GM18507 (cell line): ENCODE measurements at places on chromosomes 2 and 18.

- no peak for DNase-seq
Measured at GRCh38 chr18:26083099-26083498, 7.3 kb downstream of the SS18 start.

GRCh38 chr2:95346738-95347671 lies 49.9 kb downstream of the KCNIP3 start:
- no peak for DNase-seq

DNA sequence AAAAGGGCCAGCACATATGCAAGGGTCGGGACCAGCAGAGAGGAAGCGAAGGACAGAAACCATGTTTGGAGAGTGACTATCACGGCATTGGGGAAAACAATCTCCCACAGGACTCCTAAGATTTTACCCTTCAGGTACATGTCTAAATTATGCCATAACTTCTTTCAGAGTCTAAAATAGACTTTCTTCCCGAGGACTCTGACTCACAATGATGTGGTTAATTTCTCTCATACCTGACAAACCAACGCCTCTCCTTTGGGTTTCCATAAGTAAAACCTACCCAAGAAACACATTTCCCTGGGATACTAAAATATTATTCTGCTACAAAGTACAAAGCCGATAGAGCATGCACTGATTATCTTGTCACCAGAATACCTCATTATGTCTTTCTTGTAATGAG lies 127.8 kb upstream of the NETO1 start:
- no peak for DNase-seq

- DNase-seq, result no peak
Measured at GRCh38 chr2:236318401-236318800, 54.2 kb upstream of the ASB18 start.

GRCh38 chr2:48043746-48044145 lies 137.4 kb upstream of the FBXO11 start:
- DNase-seq, result no peak

GRCh38 chr2:175170659-175171304 lies 2.8 kb upstream of the ATF2 start:
- no peak for DNase-seq

- no peak for DNase-seq
Measured at GRCh38 chr2:24262421-24262970, 87.6 kb downstream of the FAM228A start.

GRCh38 chr2:207405150-207405549 lies 124.6 kb upstream of the CREB1 start:
- DNase-seq, result no peak

DNA sequence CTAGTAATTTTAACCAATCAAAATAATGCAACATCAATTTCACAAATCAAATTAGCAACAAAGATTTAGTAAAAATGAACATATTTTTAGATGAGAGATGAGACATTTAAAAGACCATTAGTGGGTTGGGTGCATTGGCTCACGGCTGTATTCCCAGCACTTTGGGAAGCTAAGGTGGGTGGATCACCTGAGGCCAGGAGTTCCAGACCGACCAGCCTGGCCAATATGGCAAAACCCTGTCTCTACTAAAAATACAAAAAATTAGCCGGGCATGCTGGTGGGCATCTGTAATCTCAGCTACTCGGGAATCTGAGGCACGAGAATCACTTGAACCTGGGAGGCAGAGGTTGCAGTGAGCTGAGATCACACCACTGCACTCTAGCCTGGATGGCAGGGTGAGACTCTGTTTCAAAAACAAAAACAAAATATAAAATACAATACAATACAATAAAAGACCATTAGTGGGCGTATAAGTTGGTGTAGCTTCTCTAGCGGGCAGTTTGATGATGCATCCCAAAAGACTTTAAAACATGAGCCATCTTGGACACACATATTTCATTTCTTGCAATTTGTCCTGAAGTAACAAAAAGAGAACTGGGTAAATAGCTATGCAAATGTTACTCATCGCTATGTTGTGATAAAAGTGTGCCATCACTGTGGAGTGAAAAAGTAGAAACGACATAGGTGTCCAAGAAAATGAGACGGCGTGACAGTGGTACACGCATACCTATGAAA lies 101.8 kb downstream of the COL6A3 start:
- no peak for DNase-seq

GRCh38 chr18:36650906-36651305 lies 177.9 kb downstream of the TPGS2 start:
- no peak for DNase-seq

- DNase-seq, result no peak
Measured at GRCh38 chr2:71455011-71455740, 1.8 kb downstream of the DYSF start.

DNA sequence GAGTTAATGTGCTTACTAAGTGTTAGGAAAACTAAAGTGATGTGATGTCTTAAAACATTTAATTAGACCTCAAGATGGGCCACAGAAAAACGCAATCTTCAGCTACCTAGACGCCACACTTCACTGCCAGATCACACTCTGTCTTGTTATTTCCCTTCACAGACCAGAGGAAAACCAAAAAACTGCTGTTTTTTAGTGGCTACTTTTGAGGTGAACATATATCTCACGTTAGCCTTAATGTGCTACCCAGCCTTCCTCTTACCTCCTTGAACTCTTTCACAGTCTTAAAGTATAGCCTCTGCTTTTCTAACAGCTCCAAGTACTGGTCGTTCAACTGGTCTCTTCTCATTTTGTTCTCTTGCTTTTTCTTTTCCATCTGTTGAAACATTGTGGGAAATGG lies 83.1 kb downstream of the CCDC93 start:
- DNase-seq, result no peak

DNA sequence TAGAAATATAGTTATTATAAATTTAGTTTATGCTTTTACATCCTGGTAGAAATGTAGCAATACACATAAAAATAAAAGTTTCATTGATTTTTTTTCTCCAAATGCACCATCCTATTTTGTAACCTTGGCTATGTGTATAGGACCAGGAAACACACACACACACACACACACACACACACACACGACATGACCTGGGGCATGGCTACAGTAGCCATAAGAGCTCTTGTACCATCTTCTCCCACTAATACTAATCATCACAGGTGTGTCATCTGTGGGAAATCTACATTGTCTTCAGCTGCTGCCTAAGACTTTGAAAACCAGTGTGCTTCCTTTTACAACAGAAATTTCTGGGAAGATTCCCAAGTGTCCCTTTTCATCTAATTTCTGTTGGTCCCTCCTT lies 144.3 kb downstream of the MCFD2 start:
- no peak for DNase-seq

GRCh38 chr18:57029761-57030160 lies 117.1 kb upstream of the BOD1L2 start:
- DNase-seq, result no peak

- DNase-seq, result no peak
Measured at GRCh38 chr2:38524580-38524979, 78.1 kb downstream of the HNRNPLL start.

- DNase-seq, result no peak
Measured at GRCh38 chr2:219297766-219298456, 11.3 kb downstream of the PTPRN start.

- no peak for DNase-seq
Measured at GRCh38 chr2:158381978-158382377, 74.6 kb downstream of the CCDC148 start.

DNA sequence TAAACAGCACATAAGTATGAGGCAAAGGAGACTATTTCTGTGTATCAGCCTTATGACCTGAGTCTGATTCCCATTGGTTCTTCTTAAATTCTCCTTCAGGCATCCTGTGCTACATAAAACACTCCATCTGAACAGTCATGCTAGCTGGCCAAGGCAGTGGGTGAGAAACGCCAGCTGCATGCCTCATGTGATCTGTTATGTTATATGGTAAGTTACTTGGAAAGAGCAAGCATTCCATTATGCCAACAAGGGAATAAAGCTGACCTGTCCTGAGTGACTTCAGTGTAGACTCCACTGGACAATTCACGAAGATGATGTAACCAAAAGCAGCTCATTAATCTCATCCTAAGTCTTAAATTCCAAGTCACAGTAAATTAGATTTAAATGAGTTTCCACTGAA lies 216.5 kb upstream of the FN1 start:
- DNase-seq, result no peak

DNA sequence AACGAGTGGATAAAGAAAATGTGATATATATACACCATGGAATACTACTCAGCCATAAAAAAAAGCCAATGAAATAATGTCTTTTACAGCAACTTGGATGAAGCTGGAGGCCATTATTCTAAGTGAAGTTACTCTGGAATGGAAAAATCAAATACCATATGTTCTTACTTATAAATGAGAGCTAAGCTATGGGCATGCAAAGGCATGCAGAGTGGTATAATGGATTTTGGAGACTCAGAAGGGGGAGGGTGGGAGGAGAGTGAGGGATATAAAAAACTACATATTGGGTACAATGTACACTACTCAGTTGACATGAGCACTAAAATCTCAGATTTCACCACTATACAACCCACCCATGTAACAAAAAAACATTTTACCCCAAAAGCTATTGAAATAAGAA lies 1.7 kb upstream of the MSGN1 start:
- DNase-seq, result no peak

DNA sequence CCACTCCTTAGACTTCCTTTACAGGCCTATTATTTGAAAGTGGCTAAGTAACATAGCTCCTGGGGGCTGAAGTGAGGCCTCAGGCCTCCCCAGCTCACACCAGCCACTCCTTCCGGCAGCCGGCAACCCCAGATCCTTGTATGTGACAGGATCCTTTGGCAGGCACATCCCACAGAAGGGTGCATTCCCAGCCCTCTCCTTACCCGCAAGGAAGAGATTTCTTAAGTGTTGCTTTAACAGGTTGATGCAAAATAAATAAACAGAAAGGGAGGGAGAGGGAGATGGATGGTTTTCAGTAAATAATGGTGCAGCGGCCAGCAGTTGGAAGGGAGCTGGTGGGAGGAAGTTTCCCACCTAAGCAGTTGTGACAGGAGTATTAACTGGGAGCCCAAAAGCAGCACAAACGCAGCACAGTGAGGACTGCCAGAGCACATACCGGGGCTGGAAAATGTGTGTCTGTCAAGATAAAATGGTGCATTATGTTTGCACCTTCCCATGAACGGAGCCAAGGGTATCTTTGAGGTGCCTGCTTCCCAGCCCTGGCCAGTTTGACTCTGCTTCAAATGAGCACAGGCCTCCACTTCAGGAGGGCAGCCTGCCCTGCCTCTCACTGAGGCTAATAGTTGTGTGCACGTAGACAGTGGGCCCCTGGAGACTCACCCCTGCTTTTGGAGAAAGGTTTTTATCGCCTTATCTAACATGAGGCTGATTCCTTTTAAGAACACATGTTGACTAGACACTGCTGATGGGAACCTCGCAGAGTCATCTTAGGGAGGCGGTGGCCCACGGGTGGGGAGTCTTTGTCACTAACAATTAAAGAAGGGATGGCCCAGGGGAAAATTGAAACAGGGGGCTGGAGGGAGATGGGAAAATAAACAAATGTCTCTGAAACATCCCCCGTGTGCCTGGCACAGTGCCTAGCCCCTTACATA lies 32.8 kb downstream of the NRP2 start:
- no peak for DNase-seq

DNA sequence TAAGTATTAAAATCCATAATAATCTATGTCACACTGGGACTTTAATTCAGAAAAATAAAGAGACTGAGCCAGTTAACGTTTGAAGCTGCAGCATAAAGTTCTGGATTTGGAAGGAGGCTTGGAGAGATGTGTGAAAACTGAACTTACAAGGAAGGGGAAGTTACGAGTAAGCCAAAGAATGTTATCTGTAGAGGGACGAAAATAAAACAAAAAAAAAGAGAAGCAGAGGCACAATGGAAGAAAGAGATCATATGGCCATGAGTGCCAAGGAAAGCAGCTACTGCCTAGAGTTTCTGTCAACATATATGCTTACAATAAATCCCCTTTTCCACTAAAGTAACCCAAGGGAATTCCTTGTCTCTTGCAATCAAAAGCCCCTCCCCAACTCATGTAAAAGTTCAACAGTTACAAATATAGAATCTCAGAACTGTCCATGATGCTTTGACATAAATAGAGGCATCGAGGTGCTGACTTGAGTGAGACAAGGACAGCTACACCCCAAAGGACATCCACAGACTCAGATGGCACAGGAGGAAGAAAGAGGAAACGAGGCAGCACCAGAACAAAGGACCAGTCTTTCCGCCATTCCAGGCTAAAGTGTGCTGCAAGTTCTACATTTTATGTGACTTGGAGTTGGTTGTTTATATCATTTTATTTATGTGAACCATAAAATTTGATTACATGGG lies 16.1 kb upstream of the ARL5A start:
- DNase-seq, result no peak

- no peak for DNase-seq
Measured at GRCh38 chr2:95356821-95357700, 45.4 kb upstream of the FAHD2A start.

DNA sequence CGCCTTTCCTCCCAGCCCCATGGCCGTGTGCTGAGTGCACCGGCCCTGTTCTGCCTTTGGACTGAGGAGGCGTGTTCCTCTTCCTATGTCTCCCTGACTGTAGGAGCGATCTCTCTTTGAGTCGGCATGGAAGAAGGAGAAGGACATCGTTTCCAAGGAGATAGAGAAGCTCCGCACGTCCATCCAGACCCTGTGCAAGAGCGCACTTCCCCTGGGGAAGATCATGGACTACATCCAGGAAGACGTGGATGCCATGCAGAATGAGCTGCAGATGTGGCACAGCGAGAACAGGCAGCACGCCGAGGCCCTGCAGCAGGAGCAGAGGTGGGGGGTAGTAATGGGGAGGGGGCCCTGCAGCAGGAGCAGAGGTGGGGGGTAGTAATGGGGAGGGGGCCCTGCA lies 29.4 kb upstream of the ASB1 start:
- DNase-seq, result no peak

DNA sequence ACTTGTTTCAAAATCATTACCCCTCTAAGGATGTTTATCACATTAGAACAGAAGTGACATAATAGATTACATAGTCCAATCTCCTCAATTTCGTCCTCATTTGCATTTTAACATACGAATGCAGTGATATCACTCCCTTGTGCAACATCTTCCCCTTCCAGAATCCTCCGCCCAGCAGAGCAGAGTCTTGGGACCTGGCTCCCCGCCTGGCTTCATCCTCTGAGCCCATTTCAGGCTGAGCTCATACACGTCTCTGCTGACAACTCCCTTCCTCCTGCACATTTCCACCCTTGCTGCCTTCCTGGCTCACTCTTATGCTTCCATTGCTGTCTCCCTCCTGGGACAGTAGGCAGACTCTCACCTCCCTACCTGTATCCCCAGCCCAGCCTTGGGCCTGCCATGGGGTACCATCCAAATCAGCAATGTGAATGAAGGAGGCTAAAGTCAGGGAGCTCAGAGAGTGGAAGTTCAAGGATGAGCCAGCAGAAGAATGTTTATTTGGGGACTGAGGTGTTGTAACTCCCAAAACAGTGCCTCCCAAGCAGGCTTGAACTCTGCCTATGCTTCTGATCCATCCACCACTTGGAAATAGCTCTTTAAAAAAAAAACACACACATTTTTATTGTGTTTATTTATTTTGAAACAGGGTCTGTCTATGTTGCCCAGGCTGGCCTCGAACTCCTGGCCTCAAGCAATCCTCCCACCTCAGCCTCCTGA lies 165.2 kb downstream of the TMEM200C start:
- DNase-seq, result no peak

GRCh38 chr2:43822839-43823238 lies 15.8 kb downstream of the ABCG5 start:
- no peak for DNase-seq
